Nasal cavity respiratory epithelium epithelial cell of viscerocranial mucosa (primary cell): ENCODE measurements at places on chromosomes 5 and 9. TPM values are rescaled to one million over a fixed set of nuclear protein-coding genes. Genes with fewer than 3 reads are reported as not detected.

Gene MYORG
- total RNA-seq, result 2.7 and 14.1 TPM in 2 replicates

Gene ENTREP1
- 0.68 and 1.4 TPM in 2 replicates for total RNA-seq

Gene MEIKIN
- total RNA-seq, result not detected in 2 replicates

Gene ENC1
- 9.2 and 23.6 TPM in 2 replicates for total RNA-seq

Gene SERF1A
- 2.3 and 3.1 TPM in 2 replicates for total RNA-seq

Gene SPINK4
- total RNA-seq, result not detected in 2 replicates

Gene LTC4S
- total RNA-seq, result 0.34 TPM in 1 of 2 replicates, not detected in the other

Gene TMEM171
- 0.68 and 1.5 TPM in 2 replicates for total RNA-seq

Gene GALNT12
- total RNA-seq, result 0.34 and 4.3 TPM in 2 replicates

Gene WDR38
- not detected in 2 replicates for total RNA-seq

Gene CARD6
- total RNA-seq, result 8.5 and 10.7 TPM in 2 replicates

Gene SKIC3
- total RNA-seq, result 123 and 132 TPM in 2 replicates

Gene GFRA3
- total RNA-seq, result not detected in 2 replicates

Gene PRDM9
- under 0.01 and 0.07 TPM in 2 replicates for total RNA-seq

Gene TRIM36
- 0.71 and 1.4 TPM in 2 replicates for total RNA-seq

Gene PCDHGA9
- 0.34 and 3.8 TPM in 2 replicates for total RNA-seq

Gene OR1J2
- not detected in 2 replicates for total RNA-seq

Gene DBH
- not detected in 2 replicates for total RNA-seq

Gene WHRN
- 1.4 and 4.4 TPM in 2 replicates for total RNA-seq

Gene NXNL2
- under 0.01 and 0.07 TPM in 2 replicates for total RNA-seq

Gene TUSC1
- total RNA-seq, result 14.3 and 15.7 TPM in 2 replicates

Gene ARID3C
- 0.34 and 0.50 TPM in 2 replicates for total RNA-seq

Gene ATG10
- 6.8 and 10.7 TPM in 2 replicates for total RNA-seq

Gene MOB3B
- total RNA-seq, result 0.68 and 4.1 TPM in 2 replicates

Gene LRRC70
- total RNA-seq, result 0.68 and 1.9 TPM in 2 replicates

Gene KIAA0825
- total RNA-seq, result 1.0 and 3.4 TPM in 2 replicates
